Effector memory CD8-positive, alpha-beta T cell (primary cell): ENCODE measurements at places on chromosomes 1 and 21.

GRCh38 chr1:51559064-51559500, 40.0 kb upstream of the EPS15 start:
- DNase-seq, result no peak
- H3K27ac ChIP-seq, result no peak overlapping the region
- H3K4me1 ChIP-seq, result no peaks in the 10 kb centered on the region

GRCh38 chr1:243796016-243796415, 54.0 kb downstream of the AKT3 start:
- H3K27ac ChIP-seq, result no peak overlapping the region
- no peaks in the 10 kb centered on the region for H3K27me3 ChIP-seq
- H3K4me1 ChIP-seq, result peaks cover 60% of the 10 kb centered on the region
- peaks cover 8% of the 10 kb centered on the region for H3K36me3 ChIP-seq

GRCh38 chr21:31193761-31194160, 150.3 kb downstream of the TIAM1 start:
- H3K36me3 ChIP-seq, result peaks cover 16% of the 10 kb centered on the region
- H3K27me3 ChIP-seq, result no peaks in the 10 kb centered on the region
- no peak overlapping the region for H3K4me3 ChIP-seq

DNA sequence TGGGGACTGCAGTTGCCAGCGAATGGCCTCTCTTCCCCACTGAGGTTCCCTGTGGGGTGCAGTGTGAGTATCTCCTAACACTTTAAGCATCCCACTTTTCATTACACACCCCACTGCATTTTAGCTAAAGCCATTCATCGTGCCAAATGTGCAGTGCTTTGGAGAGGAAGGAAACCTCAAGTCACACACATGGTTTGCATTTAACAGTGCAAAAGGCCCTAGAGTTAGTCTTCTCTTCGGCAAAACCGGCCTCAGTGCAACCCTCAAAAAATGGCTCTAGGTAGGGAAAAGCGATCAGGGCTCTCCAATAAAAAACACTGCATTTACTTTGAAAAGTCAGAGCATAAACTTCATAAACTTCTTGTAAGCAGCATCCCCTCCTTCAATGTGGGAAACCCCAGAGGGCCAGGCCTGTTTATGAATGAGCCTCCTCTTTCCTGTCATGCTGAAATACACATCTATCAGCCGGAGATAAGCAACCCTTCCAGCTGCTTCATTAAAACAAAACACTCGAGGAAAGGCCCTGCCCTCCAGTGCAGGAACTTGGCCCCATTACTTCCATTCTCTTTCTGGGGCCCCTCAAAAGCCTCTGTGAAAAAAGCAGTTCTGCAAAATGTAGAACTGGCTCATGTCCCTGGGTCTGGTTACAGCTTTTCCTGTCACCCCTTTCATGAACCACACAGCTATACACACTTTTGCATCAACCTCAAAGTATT, 184.0 kb downstream of the CDC7 start:
- DNase-seq, result peak; percentile 8
- no peaks in the 10 kb centered on the region for H3K27me3 ChIP-seq
- peaks cover 36% of the 10 kb centered on the region for H3K36me3 ChIP-seq
- H3K27ac ChIP-seq, result peak overlapping the region; percentile 86
- peak overlapping the region; percentile 49 for H3K4me3 ChIP-seq

- no peaks in the 10 kb centered on the region for H3K36me3 ChIP-seq
- H3K27me3 ChIP-seq, result peaks cover 26% of the 10 kb centered on the region
- no peak overlapping the region for H3K4me3 ChIP-seq
- H3K27ac ChIP-seq, result no peak overlapping the region
- no peak for DNase-seq
Observed at GRCh38 chr1:5722635-5723164, 269.5 kb downstream of the NPHP4 start.

DNA sequence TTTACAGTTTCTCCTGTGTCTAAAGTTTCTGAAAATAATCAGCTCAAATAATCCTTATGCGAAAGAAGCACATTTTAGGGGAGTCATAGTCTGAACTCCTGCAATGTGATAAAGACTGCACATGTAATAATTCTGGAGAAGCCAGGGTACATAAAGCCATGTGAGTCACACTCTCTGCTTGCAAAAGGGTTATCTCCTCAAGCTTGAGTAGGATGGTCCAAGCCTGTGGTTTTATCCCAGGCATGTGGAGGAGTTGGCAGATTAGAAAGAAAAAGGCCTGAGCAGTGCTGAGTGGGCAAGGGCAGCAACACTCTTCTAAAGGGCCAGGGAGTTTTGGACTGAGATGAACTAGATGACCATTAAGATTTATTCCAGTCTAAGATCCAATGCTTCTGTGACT, 220.4 kb downstream of the RHOU start:
- H3K27me3 ChIP-seq, result peaks cover 8% of the 10 kb centered on the region
- peaks cover 2% of the 10 kb centered on the region for H3K4me1 ChIP-seq
- H3K27ac ChIP-seq, result no peak overlapping the region
- no peaks in the 10 kb centered on the region for H3K36me3 ChIP-seq
- no peak overlapping the region for H3K4me3 ChIP-seq
- no peak for DNase-seq

DNA sequence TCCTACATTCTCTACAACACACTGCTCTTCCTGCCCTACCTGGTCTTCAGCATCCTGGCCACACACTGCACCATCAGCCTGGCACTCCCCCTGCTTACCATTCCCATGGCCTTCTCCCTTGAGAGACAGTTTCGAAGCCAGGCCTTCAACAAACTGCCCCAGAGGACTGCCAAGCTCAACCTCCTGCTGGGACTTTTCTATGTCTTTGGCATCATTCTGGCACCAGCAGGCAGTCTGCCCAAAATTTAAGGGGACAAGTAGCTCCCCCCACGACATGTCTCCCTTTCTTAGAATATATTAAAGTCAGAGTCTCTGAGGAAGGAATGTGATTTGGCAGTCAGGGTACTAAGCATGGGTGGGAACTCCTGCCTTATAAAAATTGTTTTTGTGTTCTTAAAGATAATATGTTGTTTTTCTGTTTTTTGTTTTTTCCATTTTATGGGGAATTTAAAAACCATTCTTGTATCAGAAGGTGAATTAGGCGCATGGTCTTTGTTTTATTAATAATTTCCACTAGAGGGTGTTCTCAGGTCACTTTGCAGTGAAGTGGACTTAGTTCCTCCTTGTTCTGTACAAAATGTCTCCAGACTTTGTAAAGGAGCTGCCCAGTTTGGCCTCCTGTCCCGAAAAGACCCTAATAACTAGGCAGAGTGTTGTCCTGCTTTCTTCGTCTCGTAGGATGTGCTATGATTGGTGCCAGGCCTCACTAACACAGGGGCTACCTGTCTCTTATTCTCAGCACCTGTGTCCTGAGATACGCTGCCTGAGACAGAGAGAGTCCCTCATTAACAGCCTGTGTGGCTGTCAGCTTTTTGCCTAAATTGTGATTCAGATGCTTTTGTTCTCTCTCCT, 13.1 kb downstream of the UBIAD1 start:
- H3K36me3 ChIP-seq, result peaks cover 41% of the 10 kb centered on the region
- no peak for DNase-seq
- H3K27me3 ChIP-seq, result no peaks in the 10 kb centered on the region
- H3K4me1 ChIP-seq, result peaks cover 24% of the 10 kb centered on the region

GRCh38 chr1:153217212-153217611, at the start of gene PRR9:
TSS of gene PRR9 (plus strand) at chr1:153217584. CDS start at chr1:153218145, 561 bp downstream.
- H3K36me3 ChIP-seq, result peaks cover 6% of the 10 kb centered on the region
- H3K4me1 ChIP-seq, result no peaks in the 10 kb centered on the region
- no peak for DNase-seq
- no peak within 1 kb of the TSS for H3K27ac ChIP-seq
- no peak within 1 kb of the TSS for H3K4me3 ChIP-seq

DNA sequence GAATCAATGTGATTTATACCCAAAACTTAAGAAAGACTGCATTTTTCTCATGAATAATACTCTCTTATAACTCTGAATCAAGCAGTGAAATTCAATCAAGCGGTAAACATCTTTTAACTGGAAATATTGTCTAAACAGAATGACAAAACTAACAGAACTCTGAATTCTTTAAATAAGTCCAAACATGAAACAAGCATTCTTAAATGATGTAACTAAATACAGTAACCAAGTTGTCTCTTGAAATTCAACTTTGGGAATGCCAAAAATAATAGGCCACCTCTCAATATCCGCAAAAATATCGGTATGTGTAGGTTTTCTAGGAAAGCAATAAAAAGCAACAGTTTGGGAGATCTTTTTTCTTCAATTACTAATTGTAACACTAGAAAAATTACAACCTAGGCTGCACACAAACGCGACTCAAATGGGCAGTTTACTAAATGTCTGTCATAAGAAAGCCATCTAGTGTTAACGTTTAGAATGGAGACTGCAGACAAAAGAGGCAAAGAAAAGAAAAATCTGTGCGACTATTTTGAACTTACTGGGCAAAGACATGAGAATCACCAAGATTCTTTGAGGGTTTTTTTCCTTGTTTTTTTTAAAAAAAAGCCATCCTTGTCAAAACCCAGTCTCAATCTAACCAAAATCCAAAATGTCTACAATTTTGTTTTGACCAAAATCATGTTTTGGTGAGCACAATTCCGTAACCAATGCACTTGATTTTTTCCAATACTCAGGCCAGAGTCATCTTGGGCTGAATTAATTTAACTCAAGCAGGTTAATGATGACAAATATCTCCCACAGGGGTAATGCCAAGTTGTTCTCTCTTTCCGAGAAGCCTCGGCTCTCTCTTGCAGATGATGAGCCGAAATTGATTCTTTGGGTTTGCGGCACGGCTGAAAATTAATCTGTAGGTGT, 1.3 kb downstream of the SIPA1L2 start:
- peak overlapping the region; percentile 85 for H3K4me3 ChIP-seq
- peaks cover 4% of the 10 kb centered on the region for H3K36me3 ChIP-seq
- peaks cover 30% of the 10 kb centered on the region for H3K4me1 ChIP-seq
- peaks cover 10% of the 10 kb centered on the region for H3K27me3 ChIP-seq
- H3K27ac ChIP-seq, result peak overlapping the region; percentile 84
- DNase-seq, result no peak

GRCh38 chr1:206581571-206581981, 30.7 kb downstream of the EIF2D start:
- no peaks in the 10 kb centered on the region for H3K27me3 ChIP-seq
- peak overlapping the region; percentile 79 for H3K4me3 ChIP-seq
- H3K36me3 ChIP-seq, result peaks cover 82% of the 10 kb centered on the region
- H3K4me1 ChIP-seq, result peaks cover 70% of the 10 kb centered on the region
- peak; percentile 71 for DNase-seq
- peak overlapping the region; percentile 98 for H3K27ac ChIP-seq

- H3K27me3 ChIP-seq, result peaks cover 9% of the 10 kb centered on the region
- no peak overlapping the region for H3K4me3 ChIP-seq
- H3K27ac ChIP-seq, result no peak overlapping the region
- H3K4me1 ChIP-seq, result no peaks in the 10 kb centered on the region
- no peaks in the 10 kb centered on the region for H3K36me3 ChIP-seq
- no peak for DNase-seq
Observed at GRCh38 chr1:88514544-88515060, 169.5 kb upstream of the PKN2 start.

- DNase-seq, result no peak
- H3K36me3 ChIP-seq, result no peaks in the 10 kb centered on the region
- peaks cover 4% of the 10 kb centered on the region for H3K4me1 ChIP-seq
Observed at GRCh38 chr1:203121186-203122015, 6.1 kb upstream of the ADORA1 start.

DNA sequence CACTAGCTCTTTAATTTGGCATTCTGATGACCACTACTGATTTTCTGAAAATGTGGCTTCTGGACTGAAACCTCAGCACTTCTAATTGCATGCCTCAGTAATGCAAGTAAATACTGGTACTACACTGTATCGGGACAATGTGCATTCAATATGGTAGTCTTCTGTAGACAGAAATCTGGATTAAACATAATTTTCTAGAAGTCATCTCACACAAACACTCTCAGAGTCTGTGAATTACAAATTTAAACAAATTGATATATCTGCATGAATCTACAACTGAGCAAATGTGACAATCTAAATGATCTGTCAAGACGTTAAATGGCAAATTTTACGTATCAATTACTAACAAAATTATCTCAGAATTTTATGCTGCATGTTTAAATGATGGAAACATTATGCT, 23.7 kb downstream of the HP1BP3 start:
- peaks cover 3% of the 10 kb centered on the region for H3K4me1 ChIP-seq
- H3K36me3 ChIP-seq, result peaks cover 98% of the 10 kb centered on the region
- no peak overlapping the region for H3K27ac ChIP-seq
- DNase-seq, result no peak
- no peak overlapping the region for H3K4me3 ChIP-seq
- no peaks in the 10 kb centered on the region for H3K27me3 ChIP-seq

DNA sequence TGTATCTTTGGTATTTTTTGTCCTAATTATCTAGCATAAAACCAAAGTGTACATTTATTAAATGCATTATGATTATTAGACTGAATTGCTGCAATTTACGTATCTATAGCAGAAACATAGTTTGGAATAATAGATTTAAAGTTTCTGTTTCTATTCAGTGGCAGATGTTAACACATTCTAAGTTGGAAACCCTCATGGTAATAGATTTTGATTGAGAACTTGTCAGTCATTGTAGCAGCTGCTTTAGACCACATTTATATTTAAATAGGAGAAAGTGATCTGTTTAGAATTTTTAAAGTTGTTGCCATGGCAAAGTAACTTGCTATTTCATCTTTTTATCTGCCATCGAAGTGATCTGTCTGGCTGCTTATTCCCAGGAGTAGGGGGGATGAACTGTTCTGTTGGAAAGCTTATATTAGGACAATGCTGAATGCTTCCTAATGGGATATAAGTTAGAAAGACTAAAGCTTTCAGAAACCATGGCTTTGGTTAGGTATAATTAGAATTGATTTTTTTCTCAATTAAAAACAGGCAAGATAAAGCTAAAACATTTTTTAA, 61.6 kb downstream of the HS2ST1 start:
- H3K36me3 ChIP-seq, result no peaks in the 10 kb centered on the region
- no peaks in the 10 kb centered on the region for H3K27me3 ChIP-seq
- no peak overlapping the region for H3K27ac ChIP-seq
- H3K4me3 ChIP-seq, result no peak overlapping the region

- no peak for DNase-seq
- H3K4me1 ChIP-seq, result peaks cover 5% of the 10 kb centered on the region
- H3K36me3 ChIP-seq, result peaks cover 7% of the 10 kb centered on the region
- H3K27me3 ChIP-seq, result no peaks in the 10 kb centered on the region
Observed at GRCh38 chr1:174534789-174535188, 87.0 kb downstream of the GPR52 start.

- DNase-seq, result no peak
- peaks cover 8% of the 10 kb centered on the region for H3K27me3 ChIP-seq
- H3K27ac ChIP-seq, result no peak overlapping the region
Observed at GRCh38 chr1:14997646-14998276, 155.8 kb upstream of the TMEM51 start.

DNA sequence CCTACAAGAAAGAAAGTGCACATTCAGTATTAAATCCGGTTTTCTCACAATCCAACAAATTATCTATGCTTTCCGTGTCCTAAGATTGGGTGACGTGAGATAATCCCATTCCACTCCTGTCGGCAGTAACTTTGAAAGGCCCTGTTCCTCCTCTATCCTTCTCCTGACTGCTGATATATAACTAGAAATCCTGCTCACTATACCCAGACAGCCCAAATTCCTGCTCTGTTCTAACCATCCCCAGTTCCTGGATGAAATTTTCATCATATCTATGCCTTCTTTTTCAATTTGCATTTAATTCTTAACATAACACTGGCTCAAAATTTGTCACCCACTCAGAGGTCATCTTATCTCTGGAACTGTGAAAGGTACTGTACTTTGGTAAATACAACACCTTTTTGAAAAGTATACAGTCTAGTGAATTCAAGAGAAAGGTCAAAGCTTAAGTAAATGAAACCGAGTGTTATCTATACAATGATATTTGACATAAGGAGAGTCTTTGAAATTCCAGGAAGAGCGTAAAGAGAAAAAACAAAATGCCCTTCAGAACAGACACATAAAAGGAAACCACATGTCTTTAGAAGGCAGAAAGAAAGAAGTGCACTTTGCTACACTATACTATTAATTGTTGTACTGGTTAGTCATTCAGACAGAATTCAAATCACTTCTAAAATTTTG, 200.5 kb upstream of the NEGR1 start:
- no peaks in the 10 kb centered on the region for H3K4me1 ChIP-seq
- H3K4me3 ChIP-seq, result no peak overlapping the region
- no peaks in the 10 kb centered on the region for H3K27me3 ChIP-seq
- no peak overlapping the region for H3K27ac ChIP-seq
- peaks cover 2% of the 10 kb centered on the region for H3K36me3 ChIP-seq
